ENCODE measurements at places on chromosomes 3 and 15.

- no peak for DNase-seq
These were observed 27.8 kb upstream of the FLNB start for GRCh38 chr3:57980416-57980815.

DNA sequence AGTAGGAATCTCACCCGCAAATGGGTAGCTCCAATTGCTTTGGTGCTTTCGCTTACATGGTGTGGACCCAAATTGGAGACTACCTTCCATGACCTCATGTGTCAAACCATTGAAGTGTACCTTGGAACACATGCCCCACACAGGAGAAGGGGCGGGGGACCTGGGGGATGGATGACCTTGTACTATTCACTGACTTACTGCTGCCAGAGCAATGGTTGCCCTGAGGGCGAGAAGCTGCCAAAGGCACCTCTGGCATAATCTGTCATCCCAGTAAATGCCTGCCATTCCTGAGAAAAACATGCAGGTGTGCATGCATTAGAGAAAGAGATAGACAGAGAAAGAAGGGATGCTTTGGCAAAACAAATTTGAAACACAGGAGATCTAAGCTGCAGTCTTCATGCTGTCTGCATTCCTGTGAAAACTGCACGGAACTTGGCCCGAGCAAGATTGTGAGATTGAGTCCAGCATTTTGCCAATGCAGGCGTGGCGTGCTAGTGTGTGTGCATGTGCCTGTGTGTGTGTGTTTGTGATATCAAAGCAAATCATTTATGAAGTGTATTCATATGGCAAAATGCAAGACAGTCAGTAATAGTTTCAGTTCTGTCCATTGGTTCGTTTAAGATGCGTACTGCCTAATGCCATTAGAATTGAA is 219.5 kb upstream of the MDFIC2 start:
- no peak for DNase-seq

- no peak for DNase-seq
These were observed at the start of gene PCSK6 for GRCh38 chr15:101489599-101490407. PCSK6 (minus strand) TSS chr15:101489707; CDS start chr15:101489670, 37 bp downstream.

DNA sequence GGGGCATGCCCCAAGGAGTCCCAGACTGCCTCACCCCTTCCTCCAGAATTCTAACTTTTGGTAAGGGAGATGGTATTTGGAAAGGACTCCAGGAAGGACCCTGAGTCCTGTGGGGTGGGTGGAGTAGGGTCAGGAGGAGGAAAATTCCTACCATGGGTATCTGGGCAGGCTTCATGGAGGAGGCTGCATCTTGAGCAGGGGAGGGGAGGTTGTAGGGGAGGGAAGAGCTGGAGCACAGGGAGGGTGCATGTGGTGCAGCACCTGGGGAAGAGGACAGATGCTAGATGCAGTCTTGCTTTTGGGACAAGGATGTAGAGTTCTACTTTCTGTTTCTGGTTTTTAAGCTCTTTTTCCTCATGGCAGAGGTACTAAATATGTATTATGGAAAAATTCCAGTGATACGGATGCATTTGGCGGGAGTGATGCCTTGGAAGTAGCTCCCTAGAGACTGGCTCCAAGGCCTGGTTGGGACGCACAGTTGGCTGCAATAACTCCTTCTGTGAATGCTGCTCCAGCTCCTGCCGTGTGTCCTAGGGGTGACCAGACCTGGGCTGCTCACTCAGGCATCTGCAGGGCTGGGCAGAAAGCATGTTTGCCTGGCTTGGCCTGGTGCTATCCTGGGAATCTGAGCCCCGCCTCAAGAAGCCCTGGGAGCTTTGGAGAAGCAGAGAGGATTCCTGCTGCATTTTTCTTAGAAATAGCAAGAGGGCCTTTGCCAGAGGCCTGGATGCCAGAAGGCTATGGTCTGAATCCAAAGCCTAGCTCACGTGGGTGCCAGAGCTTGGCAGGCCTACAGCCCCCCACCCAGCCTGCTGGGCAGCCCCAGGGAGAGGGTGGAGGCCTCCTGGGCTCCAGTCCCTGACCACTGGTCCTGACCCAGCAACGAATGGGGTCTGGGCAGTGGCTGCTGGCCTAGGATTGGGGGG is 10.1 kb downstream of the SEMA3F start:
- DNase-seq: peak; percentile 40

DNA sequence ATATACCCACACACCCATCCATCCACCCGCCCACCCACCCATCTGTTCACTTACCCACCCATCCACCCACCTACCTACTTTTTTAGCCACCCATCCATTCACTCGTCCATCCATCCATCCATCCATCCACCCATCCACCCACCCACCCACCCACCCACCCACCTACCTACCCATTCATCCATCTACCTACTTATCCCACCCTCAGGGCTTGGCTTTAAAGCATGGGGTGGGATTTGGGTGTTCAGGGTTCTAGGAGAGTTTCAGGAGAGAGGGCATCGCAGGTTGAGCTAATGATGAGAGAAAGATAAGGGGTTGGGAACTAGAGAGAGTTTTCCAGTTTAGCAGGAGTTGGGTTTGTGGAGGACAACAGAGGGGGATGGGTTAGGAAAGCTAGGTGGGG is 9.7 kb downstream of the FBLN2 start:
- DNase-seq: no peak

GRCh38 chr15:29925227-29926082 is 103.2 kb upstream of the TJP1 start:
- DNase-seq: no peak

DNA sequence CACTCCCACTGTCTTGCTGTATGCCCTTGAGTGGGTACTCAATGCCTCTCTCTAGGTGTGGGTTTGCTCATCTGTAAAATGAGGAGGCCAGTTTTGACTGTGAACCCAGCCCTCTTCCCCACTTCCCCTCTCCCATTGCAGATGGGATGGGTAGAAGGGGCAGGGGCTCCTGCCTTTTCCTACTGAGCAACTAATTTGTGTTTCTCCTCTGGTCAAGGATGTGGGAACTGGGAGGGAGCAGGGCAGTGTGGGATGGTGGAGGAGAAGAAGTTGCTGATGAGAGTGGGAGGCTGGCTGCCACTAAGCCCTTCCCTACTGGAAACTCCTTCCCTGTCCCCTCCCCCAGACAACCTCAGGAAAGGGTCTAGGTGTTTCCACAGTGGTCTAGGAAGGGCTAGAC is 20.1 kb upstream of the ANKDD1A start:
- DNase-seq: no peak

- no peak for DNase-seq
These were observed 51.0 kb downstream of the NKIRAS1 start for GRCh38 chr3:23865595-23866396.

DNA sequence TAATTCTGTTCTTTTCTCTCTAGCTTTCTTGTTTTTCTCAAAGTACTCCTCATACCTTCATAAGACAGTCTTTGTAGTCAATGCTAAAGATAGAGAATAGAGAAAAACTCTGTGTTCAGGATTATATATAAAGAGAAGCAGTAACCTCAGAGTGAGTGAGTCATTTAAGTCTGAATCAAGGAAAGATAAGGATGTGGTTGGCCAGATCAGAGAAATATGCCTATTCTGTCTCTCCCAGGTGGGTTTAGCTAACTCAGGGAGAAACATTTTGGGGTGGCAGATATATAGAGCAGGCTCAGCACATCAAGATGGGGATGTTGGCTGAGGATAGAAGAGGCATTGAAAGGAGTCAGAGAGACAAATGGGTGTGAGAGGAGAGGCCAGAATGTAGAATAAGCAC is 31.4 kb downstream of the GTF2E1 start:
- no peak for DNase-seq

DNA sequence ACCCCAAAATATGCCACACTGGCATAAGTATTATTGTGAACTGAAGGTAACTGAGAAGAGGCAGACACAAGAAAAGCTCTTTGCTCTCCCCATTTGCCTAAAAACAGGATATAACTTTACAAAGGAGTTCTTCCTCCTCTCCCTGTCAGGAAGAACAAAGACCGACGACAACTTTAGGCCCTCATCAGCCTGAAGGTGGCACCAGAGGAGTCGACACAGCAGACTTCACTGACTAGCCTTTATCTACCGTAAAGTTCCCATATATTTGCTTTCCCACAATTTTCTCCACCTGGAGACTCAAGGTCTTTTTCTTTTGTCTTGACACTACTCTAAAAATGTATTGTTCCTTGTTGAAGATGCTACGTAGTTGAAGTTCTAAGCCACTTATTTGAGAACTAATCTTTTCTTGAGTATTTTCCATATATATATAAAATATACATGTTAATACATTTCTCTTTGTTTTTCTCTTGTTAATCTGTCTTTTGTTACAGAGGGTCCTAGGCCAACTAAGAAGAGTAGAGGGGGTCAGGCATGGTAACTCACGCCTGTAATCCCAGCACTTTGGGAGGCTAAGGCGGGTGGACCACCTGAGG is 16.2 kb upstream of the XIRP1 start:
- DNase-seq: no peak

DNA sequence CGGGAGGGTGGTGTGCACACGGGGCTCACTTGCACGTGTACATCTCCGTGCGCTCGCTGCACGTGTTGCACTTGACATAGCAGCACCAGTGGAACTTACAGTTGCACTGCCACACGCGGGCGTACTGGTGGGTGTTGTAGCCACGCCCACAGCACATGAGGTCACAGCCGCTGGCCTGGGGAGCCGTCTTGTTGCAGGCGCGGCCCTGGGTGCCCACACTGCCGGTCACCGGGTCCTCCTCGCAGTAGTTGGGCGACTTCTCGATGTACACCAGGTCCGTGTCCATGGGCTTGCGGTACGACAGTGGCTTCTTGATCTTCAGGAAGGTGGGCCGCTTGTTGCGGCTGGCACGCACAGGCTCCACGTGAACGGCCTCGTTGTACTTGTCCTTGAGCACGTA is 61.0 kb downstream of the WNT7A start:
- DNase-seq: no peak

DNA sequence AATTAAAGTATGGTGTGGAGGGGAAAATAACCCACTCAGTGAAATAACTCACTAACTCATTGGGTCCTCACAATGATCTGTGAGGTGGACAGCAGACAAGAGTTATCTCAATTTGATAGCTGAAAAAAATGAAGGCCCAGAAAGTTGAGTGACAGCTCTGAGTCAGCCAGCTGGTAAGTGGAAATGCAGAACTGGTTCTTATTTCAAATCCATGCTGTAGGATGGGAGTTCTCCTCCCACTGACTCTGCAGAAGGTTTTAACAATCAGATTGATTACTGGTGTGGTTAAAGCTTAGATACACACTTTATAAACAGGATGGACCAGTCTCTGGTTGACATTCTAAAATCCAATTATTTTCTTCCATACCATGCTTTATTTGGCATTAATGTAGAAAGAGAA is 87.0 kb upstream of the LMOD3 start:
- DNase-seq: no peak

DNA sequence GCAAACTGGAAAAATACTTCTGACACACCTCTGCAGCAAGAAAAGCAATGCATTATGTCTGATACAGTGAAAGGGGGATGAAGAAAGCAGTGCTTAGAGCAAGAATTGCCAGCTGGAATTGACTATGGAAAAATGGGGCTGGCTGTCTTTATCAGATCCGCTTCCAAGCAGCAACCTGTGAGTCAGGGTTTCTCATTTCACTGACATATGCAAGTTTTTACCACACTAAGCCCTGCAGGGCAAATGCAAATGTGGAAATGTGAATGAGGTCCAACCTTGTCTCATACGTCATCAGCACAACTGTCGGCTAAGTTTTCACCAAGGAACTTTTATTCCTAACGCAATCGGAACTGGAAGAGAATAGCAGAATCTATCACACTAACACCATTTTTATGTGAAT is 172.5 kb upstream of the GADL1 start:
- DNase-seq: peak; percentile 79

DNA sequence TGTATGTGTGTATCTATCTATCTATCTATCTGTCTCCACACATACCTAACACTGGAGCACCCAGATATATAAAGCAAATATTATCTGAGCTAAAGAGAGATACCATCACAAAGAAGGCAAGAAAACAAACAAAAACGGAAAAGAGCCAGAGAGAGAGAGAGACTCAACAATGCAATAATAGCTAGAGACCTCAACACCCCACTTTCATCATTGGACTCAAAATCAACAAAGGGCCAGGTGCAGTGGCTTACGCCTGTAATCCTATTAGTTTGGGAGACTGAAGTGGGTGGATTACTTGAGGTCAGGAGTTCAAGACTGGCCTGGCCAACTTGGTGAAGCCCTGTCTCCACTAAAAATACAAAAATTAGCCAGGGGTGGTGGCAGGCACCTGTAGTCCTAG is 23.4 kb downstream of the NCBP2 start:
- DNase-seq: no peak
